HEK293T (cell line): ENCODE measurements at places on chromosomes 2 and 18.

DNA sequence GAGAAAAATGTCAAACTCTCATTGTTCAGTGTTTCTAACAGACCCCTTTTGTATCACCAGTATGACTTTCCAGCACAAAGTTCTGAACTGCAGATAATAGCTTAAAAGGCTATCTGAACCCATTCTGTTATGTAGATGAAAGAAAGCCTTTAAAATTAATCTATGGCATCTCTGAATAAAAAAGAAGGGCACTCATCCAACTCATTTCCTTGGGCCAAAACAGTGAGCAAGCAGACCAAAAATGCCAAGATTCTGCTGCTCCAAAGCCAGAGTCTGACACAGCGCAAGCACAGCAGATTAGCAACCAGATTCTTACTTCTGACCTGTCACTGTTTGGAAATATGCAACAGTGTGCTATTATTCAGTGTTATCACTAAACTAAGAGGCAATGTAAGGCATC is 22.6 kb upstream of the ITGA6 start:
- no peak for DNase-seq

GRCh38 chr2:157911750-157912149 is 35.6 kb upstream of the ACVR1 start:
- DNase-seq: no peak

DNA sequence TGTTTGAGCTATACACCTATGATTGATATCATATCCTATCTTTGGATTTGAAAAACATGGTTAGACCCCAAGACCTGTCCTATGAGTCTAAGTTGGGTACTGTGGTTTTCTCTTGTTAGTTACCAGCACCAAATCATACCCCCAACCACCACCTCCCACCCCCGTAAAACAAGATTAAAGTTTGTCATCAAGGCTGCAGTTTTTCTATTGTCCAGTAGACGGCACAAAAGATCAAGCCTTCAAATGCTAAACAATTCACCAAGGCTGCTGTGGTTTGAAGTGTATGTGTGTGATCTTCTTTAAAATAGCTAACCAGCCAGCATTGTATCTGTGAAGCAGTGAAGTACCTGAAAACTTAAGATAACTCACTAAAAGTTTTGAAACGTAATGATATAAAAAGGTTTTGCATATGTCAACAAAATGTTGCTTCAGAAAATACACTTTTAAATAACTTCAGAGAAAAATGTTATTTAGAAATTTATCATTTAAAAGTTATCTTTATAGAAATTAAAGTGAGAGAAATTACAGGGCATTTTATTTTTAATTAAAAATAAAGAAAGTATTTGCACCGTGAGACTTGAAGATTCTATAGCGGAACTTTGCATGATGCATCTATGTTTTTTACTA is 5.8 kb upstream of the MEIS1 start:
- no peak for DNase-seq

DNA sequence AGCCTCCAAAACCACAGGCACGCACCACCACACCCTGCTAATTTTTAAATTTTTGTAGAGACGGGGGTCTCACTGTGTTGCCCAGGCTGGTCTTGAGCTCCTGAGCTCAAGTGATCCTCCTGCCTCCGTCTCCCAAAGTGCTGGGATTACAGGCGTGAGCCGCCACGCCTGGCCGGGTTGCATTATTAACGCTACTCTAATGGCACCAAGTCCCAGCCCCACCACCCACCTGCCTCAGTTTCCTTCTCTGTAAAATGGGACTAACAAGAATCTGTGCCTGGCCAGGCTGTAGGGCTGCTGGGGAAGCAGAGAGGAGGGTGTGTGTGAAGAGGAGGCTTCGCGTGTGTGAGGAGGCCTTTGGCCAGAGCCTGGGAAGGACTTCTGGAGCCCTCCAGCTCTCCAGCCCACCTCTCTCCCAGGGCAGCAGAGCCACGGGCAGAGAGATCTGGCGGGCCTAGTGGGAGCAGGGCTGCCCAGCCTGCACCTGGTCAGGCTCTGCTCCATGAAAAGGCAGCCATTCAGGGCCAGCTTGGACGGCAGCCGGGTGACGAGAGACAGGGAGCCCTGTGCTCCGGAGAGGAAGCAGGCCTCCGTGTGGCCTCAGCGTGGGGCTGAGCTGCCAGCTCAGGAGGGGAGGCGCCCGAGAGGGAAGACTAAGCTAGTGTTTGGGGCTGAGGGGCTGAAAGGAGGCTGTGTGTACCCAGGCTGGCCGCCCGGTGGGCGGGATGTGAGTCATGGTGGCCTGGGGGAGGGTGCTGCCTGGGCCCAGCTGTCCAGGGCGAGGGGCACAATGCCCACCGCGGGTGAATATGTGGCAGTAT is 7.4 kb upstream of the B3GNT7 start:
- DNase-seq: no peak

DNA sequence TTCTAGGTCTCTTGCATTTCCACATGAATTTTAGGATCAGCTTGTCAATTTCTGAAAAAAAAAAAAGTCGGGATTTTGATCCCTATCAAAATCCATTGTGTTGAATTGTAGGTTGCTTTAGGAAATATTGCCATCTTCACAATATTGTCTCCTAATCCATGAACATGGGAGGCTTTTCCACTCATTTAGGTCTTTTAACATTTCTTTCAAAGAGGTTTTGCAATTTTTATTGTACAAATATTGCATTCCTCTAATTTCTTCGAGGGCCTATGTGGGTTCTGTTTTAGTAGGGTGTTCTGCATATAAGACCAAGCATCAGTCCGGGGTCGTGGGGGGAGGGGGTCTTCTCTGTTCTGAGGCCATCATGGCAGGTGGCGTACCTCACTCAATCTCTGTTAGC is 725 bp upstream of the LAMA3 start:
- DNase-seq: no peak

- DNase-seq: no peak
Observed at GRCh38 chr2:224764565-224765236, 48.5 kb upstream of the CCDC195 start.

GRCh38 chr2:240509667-240510512 is 47.9 kb downstream of the ANKMY1 start:
- DNase-seq: no peak

GRCh38 chr2:84175340-84175739 is 283.7 kb downstream of the SUCLG1 start:
- DNase-seq: no peak

GRCh38 chr2:72911256-72911655 is 6.1 kb upstream of the EMX1 start:
- no peak for DNase-seq

- no peak for DNase-seq
Observed at GRCh38 chr2:7633566-7634153, 716.4 kb downstream of the RNF144A start.

- no peak for DNase-seq
Observed at GRCh38 chr2:224910574-224910925, 131.7 kb downstream of the DOCK10 start.

GRCh38 chr2:25712455-25712854 is 39.1 kb upstream of the DTNB start:
- no peak for DNase-seq

- DNase-seq: no peak
Observed at GRCh38 chr2:43758739-43759138, 15.1 kb upstream of the DYNC2LI1 start.

DNA sequence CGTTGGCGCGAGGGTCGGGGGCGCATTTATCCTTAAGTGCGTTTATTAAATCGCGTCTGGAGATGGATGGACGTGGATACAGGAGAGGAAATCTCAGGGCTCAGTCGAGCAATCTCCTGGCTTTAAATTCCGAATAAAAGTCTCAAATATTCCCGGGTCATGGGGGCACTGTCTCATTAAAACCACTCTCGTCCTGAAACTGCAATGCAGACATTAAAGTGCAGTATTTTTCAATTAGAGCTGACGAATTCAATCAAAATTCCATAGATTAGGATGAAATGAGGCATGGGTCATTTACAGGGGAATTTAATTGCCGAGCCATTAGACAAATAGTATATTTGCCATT is 10.7 kb upstream of the GBX2 start:
- DNase-seq: no peak

GRCh38 chr2:215851082-215851481 is 162.3 kb downstream of the MREG start:
- DNase-seq: no peak

DNA sequence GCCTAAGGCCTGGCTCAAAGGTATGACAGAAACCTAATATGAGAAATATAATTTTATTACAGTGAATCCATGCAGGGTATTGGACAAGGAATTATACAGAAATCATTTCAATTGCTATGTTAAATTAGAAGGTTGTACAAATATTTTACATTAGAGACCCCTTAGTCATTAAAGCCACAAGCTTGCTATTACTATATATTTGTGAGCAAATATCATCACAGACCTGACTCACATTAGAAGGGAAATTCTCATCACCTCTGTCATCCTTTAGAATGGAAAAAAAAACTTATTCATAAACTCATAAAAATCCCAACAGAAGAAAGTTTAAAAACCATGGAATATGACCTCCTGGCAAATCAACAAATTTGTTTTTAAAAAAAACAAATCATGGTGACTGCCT is 277.9 kb downstream of the DCC start:
- no peak for DNase-seq

DNA sequence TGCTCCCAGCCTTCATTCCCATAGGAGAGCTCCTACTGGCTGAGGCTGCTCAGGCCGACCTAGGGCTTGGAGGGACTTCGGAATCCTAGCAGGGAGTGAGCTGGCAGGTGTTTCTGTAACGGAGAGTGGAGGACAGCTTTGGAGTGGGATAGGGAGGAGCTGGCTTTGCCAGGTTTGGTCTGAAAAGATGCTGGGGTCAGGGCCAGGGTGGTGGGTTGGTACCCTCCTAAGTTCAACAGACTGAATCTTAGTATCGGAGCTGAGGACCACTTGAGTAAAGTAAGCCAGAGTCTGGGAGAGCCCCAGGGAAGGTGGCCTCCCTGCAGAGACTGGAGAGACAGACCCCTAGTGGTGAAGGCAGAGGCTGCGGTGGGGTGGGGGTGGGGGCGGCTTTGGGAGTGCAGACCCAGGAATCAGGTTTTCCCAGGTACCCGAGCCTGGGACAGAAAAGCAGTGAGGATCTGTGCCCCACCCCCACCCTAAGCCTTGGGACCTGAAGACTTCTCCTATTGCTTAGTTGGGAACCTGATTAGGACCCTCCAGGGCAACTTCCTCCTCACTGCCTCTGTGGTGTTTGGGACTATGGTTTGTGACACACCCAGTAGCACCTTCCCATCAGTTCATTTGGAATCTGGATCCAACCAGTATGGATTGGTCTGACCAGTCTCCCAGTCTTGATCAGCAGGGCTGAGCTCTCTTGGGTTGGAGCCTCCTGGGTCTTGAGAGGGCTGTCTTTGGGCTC is 3.0 kb downstream of the CNNM4 start:
- peak; percentile 51 for DNase-seq

- no peak for DNase-seq
Observed at GRCh38 chr18:31563778-31564177, 27.9 kb upstream of the TTR start.

GRCh38 chr2:96143848-96144480 is 1.3 kb downstream of the DUSP2 start:
- DNase-seq: peak; percentile 41

GRCh38 chr2:109057686-109058085 is 68.7 kb upstream of the EDAR start:
- no peak for DNase-seq

DNA sequence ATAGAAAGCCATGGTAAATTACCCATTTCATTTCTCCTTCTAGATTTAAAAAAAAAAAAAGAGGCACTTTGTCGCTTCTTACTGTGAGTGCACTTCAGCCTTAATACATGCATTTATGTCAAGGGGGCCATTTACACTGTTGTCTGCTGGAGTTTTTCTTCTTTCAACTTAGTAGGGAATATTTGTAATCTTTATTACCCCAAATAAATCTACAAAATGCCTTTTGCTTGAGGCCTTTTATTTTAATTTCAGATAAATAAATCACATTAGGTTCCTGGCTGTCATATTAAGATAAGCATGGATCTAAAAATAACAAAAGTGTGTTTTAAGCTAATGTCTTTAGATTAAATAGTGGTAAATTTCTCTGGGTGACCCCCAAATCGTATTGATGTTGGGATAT is 276.0 kb downstream of the NCKAP5 start:
- peak; percentile 12 for DNase-seq

GRCh38 chr2:25276569-25277465 is 64.9 kb downstream of the DNMT3A start:
- peak; percentile 26 for DNase-seq

DNA sequence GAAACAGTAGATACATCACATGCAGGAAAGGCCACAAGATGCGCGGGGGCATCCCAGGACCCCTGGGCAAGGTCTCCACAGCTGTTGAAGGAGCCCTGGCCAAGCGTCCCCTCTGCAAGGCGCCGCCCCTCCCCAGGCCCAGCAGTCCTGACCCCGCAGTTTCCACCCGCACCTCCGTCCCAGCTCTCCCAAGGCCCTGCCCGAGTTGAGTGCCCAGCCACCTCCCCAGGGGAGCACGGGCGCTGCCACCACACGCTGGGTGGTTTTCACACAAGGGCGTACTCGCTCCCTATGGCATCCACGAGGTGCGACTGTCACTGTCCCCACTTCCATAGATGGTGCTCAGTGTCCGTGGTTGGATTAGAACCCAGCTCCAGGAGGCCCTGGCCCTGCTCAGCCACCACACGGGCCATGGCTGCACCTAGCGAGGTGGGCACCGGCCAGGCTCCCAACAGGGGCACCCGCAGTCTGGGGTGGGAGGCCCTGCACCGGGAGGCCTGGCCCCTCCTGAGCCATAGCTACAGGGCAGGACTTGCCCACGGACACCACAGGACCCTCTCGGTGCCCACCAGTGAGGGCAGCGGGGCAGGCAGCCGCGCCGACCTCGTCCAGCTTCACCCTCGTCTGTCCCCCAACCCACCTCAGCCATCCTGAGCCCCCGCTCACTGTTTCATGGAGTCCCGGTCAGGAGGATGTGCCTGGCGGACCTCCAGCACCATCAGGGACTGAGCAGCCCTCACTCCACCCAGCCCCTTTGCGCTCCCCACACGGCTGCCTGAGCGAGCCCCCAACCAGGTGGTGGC is 36.0 kb downstream of the KIF1A start:
- no peak for DNase-seq

DNA sequence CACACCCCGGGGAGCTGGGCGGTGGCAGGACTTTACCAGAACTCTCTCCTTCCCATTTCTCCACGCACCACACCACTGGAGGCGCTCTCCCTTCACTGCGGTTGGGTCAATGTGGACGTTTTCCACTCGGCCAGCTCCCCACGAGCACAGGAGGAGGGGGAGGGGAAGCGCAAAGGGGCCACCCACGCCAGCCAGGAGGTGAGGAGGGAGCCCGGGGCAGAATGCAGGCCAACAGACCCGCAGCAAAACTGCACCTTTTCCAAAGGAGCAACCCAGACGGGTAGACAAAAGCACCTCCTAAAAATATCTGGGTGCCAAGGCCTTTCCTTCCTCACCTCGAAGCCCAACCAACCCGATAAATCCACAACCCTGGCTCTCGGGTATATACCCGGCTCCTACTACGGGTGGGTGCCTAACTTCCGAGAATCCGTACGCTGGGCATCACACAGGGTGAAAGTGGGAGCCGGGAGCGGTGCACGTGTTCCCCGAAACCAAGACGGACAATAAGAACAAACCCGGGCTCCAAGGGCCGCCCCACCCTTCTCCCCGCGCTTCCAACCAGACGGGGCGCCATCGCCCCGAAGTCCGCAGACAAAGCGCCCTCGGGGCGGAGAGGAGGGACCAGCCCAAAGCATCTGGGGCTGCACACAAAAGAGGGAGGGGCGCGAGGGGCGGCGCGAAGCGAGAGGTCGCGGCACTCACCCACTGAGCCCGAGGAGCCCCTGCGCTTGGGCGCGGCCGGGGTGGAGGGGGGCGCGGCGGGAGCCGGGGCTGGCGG is 1.0 kb downstream of the RTN4 start:
- peak; percentile 60 for DNase-seq

GRCh38 chr18:4125224-4125623 is 329.9 kb downstream of the DLGAP1 start:
- no peak for DNase-seq
